Activated CD8-positive, alpha-beta T cell treated with anti-CD3 and anti-CD28 coated beads for 36 hours (primary cell): ENCODE measurements at places on chromosomes 11 and 22. TPM values are rescaled to one million over a fixed set of nuclear protein-coding genes. Genes with fewer than 3 reads are reported as not detected.
A peak's percentile ranks its signal among the peaks of the same experiment; 100 is the strongest.

- DNase-seq, result no peak
Observed at GRCh38 chr11:16096336-16096735, 260.0 kb downstream of the SOX6 start.

DNA sequence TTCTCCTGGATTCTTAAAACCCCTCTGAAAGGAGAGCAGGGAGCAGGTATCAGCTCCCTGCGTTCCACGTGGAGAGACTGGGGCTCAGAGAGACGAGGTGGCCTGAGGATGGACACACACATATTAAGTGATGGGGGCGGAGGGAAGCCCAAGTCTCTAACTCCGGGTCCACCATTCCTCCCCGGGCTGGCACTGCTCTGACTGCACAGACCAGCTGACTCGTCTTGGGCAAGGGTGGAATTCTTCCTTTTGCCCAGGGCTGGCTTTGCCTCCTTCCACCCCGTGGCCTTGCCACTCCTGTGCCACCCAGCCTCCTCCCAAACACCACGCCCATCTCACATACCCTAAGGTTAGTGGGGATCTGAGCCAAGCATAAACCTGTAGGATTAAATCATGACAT, 65.0 kb downstream of the BUD13 start:
- DNase-seq, result no peak

GRCh38 chr11:132099692-132100091, 729.3 kb downstream of the NTM start:
- DNase-seq, result peak; percentile 37

Gene SORL1
- total RNA-seq, result 64.6 TPM

GRCh38 chr11:6931146-6931713, 5.0 kb downstream of the ZNF215 start:
- no peak for DNase-seq

Gene MUS81
- 60.2 TPM for total RNA-seq

- DNase-seq, result no peak
Observed at GRCh38 chr22:30860176-30861105, 108.1 kb downstream of the MORC2 start.

- no peak for DNase-seq
Observed at GRCh38 chr22:25741692-25742626, at the start of gene MYO18B. Gene MYO18B (plus strand): TSS chr22:25742188. CDS start chr22:25761093, 18,905 bp downstream.

Gene C11orf87
- not detected for total RNA-seq

- DNase-seq, result no peak
Observed at GRCh38 chr11:64089915-64090805, 54.4 kb downstream of the FLRT1 start.

Gene ASRGL1
- total RNA-seq, result 6.4 TPM

- no peak for DNase-seq
Observed at GRCh38 chr22:32695451-32695891, 106.0 kb upstream of the TIMP3 start.

- no peak for DNase-seq
Observed at GRCh38 chr11:5703741-5704536, 14.3 kb downstream of the TRIM22 start.

DNA sequence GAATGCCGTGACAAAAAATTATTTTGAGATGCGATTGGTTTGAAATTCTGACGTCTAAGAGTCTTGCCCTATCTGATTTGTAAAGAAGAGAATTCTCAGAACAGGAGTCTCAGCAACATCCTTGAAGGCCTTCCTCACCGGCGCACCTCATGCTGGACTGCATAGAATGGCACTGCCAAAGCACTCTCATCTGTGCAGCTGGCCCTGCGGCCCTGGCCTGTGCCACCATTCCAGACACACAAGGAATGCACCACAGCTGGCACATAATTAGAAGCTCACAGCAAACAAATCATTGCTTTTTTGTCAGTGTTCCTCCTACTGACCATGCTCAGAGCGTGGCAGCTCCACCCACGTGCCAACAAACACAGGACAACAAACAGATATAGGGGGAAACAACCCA, 166.0 kb downstream of the KIRREL3 start:
- DNase-seq, result no peak

Gene CCDC73
- not detected for total RNA-seq

GRCh38 chr11:134781380-134781866, 369.4 kb upstream of the B3GAT1 start:
- no peak for DNase-seq
